ENCODE measurements at places on chromosomes 13 and 19.

- DNase-seq: no peak
Observed at GRCh38 chr13:97274829-97275649, 52.9 kb downstream of the MBNL2 start.

- no peak for DNase-seq
Observed at GRCh38 chr13:101397742-101398141, 18.6 kb downstream of the NALCN start.

DNA sequence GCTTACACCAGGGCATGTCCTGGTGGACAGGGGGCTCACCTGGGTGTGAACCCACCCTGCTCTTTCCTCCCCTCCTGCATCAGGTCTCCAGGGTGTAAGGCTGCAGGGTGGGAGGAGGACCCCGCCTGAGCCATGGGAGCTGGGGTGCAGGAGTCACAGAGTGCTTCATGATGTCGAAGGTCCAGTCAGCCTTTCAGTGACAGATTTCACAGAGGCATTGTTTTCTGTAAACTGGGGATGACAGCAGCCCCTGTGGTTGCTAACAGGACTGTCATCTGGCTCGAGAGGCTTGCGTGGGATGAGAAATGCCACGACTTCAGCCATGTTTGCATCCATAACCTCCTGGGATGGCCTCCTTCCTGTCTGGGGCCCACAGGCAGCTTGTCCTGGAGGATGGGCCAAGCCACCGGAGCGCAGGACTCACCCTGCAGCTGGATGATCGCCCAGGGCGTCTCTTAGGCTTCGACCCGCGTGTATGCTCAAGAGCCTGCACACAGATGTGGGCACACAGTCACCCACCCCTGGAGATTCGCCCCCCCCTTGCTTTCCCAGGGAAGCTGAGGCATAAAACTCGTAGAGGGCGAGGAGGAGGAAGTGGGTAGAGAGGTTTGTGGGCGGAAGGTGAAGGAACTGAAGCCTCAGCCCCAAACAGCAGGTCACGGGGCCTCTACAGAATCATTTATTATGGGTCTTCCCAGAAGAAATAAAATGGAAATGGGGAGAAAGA, 4.9 kb downstream of the NANOS3 start:
- DNase-seq: peak; percentile 46

DNA sequence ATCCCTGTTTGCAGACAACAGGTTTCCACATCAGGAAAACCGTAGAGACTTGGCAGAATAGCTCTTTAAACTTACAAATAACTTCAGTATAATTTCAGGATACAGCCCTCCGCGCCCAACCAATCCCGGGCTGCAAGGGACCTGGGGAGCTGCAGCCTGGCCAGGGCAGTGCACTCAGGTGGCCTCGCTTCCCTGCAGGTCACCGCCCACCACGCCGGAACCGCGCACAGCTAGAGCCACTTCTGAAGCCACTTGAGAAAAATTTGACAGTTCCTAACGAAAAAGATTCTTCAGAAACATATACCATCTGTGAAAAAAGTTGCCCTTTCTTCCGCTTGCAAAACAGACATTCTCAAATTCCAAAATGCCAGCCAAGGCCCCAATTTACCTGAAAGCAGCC, 11.1 kb downstream of the ZNF91 start:
- no peak for DNase-seq

DNA sequence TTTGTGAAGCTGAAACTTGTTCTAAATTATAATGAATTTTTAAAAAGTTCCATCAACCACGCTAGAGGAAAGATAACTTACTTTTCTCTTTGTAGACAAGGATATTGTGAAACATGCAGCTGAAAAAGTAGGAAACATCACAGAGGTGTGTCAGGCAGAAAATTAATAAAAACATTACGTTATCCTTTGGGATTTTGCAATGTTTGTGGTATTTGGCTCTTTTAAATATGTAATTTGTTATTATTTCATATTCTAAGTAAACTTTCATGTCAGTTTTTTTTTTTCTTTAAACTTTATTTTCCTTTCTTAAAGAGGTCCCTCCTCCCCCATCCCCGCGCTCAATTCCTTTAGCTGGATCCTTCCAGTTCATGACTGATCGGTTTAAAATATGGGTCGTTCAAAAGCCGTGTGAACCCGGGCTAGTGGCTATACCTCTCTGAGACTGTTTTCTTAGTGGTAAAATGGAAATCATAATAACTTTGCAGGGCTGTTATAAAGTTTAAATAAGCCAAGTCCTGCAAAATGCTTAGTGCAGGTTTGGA, 740 bp upstream of the CCDC61 start:
- DNase-seq: no peak

DNA sequence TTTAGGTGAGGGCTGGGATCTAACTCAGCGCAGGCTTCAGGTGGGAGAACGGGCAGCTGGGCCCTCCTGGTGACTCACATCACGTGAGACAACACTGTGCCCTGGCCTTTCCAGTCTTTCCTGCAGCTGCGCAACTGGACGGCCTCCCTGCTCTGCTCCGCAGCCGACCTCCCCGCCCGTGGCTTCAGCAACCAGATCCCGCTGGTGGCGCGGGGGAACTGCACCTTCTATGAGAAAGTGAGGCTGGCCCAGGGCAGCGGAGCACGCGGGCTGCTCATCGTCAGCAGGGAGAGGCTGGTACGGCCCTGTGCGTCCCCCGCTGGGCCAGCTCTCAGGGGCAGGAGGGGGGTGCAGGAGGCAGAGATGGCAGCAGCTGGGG, 8.8 kb downstream of the SPPL2B start:
- peak; percentile 35 for DNase-seq

DNA sequence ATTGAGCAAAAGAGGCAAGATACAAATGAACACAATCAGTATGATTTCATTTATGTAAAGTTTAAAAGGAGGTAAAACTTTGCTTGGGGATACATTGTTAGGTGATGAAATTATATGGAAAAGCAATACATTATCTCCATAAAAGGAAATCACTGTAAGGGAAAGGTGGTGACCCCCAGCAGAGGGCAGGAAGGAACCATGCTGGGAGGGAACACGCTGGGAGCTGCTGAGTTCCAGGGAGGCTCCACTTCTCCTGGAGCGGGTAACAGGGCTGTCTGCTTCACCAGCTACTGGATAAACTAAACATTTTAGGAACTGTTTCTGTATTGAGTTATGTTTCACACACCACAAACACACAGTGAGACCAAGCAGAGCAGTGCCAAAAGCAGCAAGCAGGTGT, 91.2 kb downstream of the KATNAL1 start:
- DNase-seq: no peak

DNA sequence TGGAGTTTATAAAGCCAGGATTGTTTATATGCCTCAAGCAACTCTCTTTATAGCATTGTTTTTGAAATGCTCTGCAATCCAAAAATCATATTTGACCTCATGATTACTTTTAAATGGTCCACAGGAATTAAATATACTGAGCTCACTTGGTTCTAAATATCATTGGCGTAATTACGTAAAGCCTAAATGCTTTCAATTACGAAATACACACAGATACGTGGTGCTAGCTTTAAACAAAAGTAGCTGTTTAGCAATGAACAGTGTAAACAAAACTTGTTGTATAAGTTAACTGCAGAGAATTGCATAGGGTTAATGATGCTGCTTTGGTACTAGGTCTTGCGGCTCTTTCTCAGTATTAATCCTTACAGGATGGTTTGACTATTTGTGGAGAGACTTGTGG, 346.6 kb downstream of the COG6 start:
- DNase-seq: no peak

- no peak for DNase-seq
Observed at GRCh38 chr19:11264452-11265176, 2.3 kb upstream of the DOCK6 start.

DNA sequence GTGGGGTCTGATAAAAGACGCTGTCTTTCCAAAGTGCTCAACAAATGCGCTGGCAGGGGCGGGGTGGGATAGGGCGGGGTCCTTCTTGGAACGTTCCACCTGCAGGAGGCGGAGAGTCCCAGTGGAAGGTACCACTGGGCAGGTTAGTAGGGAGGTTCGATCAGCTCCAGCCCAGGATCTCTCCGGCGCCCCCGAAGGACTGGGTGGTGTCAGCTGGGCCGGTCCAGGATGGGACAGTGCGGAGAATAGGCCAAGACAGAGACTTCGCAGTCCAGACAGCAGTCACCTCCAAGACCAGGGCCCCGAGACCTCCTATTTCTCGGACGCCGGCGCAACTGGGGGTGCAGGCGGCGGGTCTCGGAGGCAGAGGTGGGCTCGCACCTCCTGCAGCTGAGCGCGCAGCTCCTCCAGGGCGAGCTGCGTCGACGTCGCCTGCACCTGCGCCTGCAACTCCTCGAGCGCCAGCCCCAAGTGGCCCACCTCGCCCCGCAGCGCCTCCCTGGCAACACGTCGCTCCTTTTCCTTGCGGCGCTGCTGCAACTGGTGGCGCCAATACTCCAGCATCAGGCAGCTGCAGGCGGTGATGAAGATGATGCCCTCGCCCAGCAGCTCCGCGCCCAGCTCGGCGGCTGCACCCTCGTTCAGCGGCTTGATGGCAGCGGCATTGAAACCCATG, 21.6 kb downstream of the VASP start:
- DNase-seq: no peak

GRCh38 chr13:29523199-29523961, 72.1 kb downstream of the SLC7A1 start:
- peak; percentile 47 for DNase-seq

Measured in tibial nerve (tissue), 4 donors.